ENCODE measurements at places on chromosomes 11 and 22.

DNA sequence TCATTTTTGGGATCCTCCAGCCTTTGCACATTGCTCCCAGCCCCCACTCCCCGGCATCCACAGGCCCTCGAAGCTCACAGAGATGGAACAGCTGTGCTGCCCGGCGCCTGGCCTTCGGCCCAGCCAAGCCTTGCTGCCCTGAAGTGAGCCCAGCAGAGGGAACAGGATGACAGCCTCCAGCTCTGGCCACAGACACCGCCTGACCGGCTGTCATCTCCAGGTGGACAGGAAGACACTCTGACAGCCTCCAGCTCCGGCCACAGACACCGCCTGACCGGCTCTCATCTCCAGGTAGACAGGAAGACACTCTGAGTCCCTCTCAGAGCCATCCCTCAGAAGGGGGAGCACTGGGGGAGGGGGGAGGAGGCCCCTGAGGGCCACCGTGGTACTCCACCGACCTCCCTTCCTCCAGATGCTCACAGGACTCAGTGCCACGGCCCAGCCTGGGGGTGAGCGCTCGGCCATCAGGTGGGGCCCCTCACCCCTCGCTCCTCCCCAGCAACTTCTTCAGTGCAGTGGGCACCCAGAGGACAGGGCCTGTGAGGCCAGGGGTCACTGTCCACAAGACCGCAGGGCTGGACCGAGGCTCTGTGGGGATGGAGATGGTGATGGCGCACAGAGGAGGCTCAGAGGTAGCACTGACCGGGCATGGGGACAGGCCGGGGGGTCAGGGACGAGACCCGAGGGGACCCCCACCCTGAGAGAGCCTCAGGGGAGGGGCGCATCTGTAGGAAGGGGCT is 58.6 kb downstream of the BRD1 start:
- H3K36me3 ChIP-seq, result no peaks in the 10 kb centered on the region
- H3K27ac ChIP-seq, result no peak overlapping the region
- no peaks in the 10 kb centered on the region for H3K4me1 ChIP-seq
- no peak for DNase-seq
- no peak overlapping the region for H3K4me3 ChIP-seq
- H3K27me3 ChIP-seq, result no peaks in the 10 kb centered on the region

- no peaks in the 10 kb centered on the region for H3K27me3 ChIP-seq
- H3K27ac ChIP-seq, result no peak overlapping the region
- no peak overlapping the region for H3K4me3 ChIP-seq
These were observed 301.8 kb upstream of the MTNR1B start for GRCh38 chr11:92667486-92668152.

- no peak overlapping the region for H3K27ac ChIP-seq
- no peaks in the 10 kb centered on the region for H3K27me3 ChIP-seq
- no peaks in the 10 kb centered on the region for H3K4me1 ChIP-seq
- H3K36me3 ChIP-seq, result no peaks in the 10 kb centered on the region
- H3K4me3 ChIP-seq, result no peak overlapping the region
These were observed 69.7 kb upstream of the LMO1 start for GRCh38 chr11:8333376-8333775.

- H3K27me3 ChIP-seq, result no peaks in the 10 kb centered on the region
- no peak overlapping the region for H3K4me3 ChIP-seq
- no peaks in the 10 kb centered on the region for H3K4me1 ChIP-seq
- H3K36me3 ChIP-seq, result no peaks in the 10 kb centered on the region
These were observed 100.3 kb downstream of the SNX19 start for GRCh38 chr11:130815956-130816355.

- H3K4me1 ChIP-seq, result no peaks in the 10 kb centered on the region
- no peaks in the 10 kb centered on the region for H3K36me3 ChIP-seq
- no peak overlapping the region for H3K27ac ChIP-seq
- no peak overlapping the region for H3K4me3 ChIP-seq
- no peaks in the 10 kb centered on the region for H3K27me3 ChIP-seq
- no peak for DNase-seq
These were observed 4.0 kb downstream of the SLN start for GRCh38 chr11:107707807-107708206.

DNA sequence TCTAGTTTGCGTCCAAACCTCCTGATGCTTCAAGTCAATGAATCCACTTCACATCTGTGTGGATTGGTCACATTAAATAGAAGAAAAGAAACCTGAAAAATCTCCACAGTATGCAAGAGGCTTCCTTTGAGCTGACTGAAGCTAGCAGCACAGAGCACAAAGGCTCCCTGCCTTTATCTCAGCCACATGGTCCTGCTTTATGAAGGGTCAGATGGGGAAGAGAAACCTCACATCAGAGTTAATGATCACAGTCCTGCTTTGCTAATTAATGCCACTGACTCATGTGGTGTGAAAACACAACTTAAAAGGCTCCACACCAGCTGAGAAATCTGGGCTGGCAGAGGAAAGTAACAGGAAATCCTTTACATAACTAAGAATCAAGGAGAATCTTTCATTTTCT is 1291.0 kb downstream of the LRRC4C start:
- no peaks in the 10 kb centered on the region for H3K36me3 ChIP-seq
- no peak overlapping the region for H3K4me3 ChIP-seq
- no peak overlapping the region for H3K27ac ChIP-seq
- H3K27me3 ChIP-seq, result no peaks in the 10 kb centered on the region

Data from CD8-positive, alpha-beta memory T cell (primary cell).